ENCODE measurements at places on chromosomes 4 and X. TPM values are rescaled to one million over a fixed set of nuclear protein-coding genes. Genes with fewer than 3 reads are reported as not detected.

TMEM31 gene
- total RNA-seq: not detected

UGT2A3 gene
- total RNA-seq: not detected

HMGN5 gene
- total RNA-seq: 2.8 TPM

NAP1L3 gene
- total RNA-seq: 1.6 TPM

KIAA1210 gene
- not detected for total RNA-seq

SMIM10L2A gene
- total RNA-seq: 0.82 TPM

GAB3 gene
- total RNA-seq: 12.1 TPM

CLDN2 gene
- not detected for total RNA-seq

DNA sequence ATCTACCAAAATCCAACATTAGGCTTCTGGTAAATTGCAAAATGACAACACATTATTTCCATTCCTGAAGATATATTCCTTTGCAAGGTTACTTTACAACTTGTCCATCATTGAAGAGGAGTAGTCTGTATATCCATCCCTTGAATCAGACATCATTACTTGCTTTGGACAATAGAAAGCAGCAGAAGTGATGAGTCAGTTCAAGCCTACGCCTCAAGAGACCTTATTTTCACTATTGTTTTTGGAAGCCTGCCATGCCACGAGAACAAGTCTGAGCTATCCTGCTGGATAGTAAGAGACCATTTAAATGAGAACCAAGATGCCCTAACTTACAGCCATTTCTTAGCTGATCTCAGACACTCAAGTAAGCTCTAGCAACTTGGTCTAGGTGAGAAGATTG lies 246.0 kb upstream of the HHIP start:
- no peak for ATAC-seq

DNA sequence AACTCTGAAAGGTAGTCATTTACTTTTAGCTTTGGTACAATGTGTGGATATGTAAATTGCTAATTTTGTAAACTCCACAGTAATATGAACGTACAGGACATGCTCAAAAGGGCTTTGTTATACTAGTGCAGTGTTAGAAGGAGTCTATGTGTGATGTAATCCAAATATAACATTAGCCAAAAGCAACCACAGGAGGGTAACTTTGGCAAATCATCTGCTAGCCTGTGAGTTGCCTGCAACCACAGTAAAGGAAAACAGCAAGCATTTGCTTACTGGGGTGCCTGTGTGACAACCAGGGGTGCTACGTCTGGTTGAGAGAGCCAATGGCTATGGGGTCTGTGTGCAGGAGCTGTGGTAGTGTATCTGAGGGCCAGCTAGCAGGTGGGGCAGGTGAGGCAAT lies 245.8 kb downstream of the ADAMTS3 start:
- no peak for ATAC-seq

GRCh38 chr4:114108869-114109268 lies 129.4 kb upstream of the ARSJ start:
- no peak for ATAC-seq

DNA sequence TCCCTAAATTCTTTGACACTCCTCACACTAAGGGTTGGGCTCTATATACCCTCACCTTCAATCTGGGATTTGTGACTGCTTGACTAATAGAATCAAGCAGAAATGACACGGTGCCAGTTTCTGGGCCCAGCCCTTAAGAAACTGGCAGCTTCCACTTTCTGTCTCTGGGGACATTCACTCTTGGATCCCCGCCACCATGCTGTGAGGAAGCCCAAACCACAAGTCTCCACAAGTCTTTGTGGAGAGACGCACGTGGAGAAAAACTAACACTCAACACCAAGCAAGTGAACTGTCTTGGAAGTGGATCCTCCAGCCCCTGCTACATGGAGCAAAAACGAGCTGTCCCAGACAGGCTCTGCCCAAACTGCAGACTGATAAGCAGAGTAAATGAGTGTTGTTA lies 1.1 kb upstream of the EDNRA start:
- no peak for ATAC-seq

DNA sequence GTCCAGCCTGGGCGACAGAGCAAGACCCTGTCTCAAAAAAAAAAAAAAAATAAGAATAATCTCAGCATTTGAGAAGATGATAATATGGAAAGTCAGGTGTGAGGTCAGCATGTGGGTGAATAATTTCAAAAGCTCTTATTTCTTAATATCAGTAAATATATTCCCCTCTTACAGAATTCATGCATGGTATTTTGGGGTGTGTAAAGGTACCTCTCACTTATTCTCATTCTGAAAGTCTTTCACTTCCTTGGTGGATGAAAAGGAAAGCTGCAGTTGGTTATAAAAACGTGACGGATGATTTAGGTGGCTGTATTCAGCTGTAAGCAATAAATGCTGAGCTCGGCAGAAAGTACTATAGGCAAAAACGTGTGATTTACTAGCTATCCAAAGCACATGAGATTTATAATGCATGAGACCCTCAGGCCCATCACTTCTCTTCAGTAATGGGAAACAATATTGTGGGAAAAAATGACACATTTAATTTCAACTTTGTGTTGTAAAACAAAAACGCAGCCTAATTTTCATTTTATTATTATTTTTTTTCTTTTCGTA lies 353.2 kb upstream of the MAGEB2 start:
- ATAC-seq: no peak

GRCh38 chrX:7950865-7951264 lies 23.7 kb upstream of the PNPLA4 start:
- ATAC-seq: no peak

DNA sequence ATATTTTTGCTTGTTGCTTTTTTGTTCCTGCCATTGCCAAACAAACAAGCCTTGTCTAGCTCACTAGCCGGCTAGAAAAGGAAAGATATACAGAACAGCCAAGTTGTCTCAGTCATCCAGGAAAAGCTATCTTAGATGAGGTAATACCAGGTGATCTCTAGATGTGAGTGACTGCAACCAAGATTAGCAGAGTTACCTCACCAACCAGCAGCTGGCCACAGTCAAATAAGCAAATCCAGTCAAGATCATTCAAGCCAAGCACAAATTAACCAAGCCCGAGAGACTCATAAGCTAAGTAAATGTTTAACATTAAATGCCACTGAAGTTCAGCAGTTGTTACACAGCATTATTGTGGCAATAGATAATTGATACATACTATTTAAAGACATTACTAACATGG lies 108.6 kb downstream of the CENPC start:
- no peak for ATAC-seq

DNA sequence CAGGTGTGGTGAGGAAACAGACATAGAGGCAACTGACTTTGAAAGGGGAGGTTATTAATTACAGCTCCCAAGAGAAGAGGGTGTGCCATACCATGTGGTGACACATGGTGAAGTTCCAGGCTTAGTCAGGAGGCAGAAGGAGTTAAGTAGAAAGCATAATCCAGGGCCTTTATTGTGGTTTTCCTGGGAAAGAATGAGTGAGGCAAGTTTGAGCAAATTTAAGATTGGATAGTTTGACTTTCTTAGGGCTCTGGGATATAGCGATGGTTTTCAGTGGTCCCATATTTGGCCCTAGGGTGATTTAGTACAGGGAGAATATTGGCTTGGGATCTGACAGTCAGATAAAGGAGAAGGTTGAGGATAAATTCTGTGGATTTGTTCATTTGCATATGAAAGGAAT lies 495.9 kb upstream of the FSTL5 start:
- ATAC-seq: no peak

- ATAC-seq: no peak
Measured at GRCh38 chr4:73434311-73434710, 1.7 kb upstream of the AFP start.

- ATAC-seq: peak; percentile 33
Measured at GRCh38 chrX:108091878-108092291, 307 bp downstream of the ATG4A start.

GRCh38 chr4:8768357-8768999 lies 103.2 kb downstream of the HMX1 start:
- no peak for ATAC-seq

- ATAC-seq: no peak
Measured at GRCh38 chr4:22661443-22661842, 31.3 kb upstream of the GBA3 start.

GRCh38 chrX:110268886-110269285 lies 49.0 kb downstream of the AMMECR1 start:
- ATAC-seq: no peak

GRCh38 chr4:141133146-141133998 lies at the start of gene RNF150:
TSS of gene RNF150 (minus strand) at chr4:141133469.
- ATAC-seq: peak; percentile 57

GRCh38 chrX:110428144-110428543 lies 69.5 kb downstream of the RTL9 start:
- ATAC-seq: no peak

- ATAC-seq: no peak
Measured at GRCh38 chr4:83371235-83371634, 36.6 kb upstream of the HPSE start.

- no peak for ATAC-seq
Measured at GRCh38 chr4:56460085-56460484, 7.3 kb upstream of the SRP72 start.
